Cerebellar nuclear complex (tissue), 1 donor: ENCODE measurements at places on chromosomes 7 and 10.

GRCh38 chr10:89207801-89208551, 859 bp upstream of the CH25H start:
- DNase-seq, result no peak

GRCh38 chr10:111107023-111107422, 30.2 kb downstream of the ADRA2A start:
- DNase-seq, result no peak

GRCh38 chr7:66497346-66497745, 131.3 kb upstream of the KCTD7 start:
- no peak for DNase-seq

DNA sequence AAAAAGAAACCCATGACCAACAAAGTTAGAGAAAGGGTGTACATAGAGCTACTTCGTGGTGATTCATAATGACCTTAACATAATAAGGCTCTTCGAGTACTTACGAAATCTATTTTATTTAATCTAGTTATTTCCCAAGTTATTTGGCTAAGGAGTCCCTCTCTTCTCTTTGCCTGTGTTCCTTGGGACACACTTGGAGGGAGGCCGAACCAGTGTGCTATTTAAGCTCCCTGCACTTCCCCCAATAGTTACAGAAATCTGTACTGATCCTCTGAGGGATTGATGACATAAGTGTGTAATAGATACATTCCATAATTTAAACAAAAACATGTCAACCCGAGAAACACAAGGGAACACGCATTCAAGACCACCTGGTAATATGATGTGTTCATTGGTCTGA, 351.1 kb downstream of the GATA3 start:
- no peak for DNase-seq

DNA sequence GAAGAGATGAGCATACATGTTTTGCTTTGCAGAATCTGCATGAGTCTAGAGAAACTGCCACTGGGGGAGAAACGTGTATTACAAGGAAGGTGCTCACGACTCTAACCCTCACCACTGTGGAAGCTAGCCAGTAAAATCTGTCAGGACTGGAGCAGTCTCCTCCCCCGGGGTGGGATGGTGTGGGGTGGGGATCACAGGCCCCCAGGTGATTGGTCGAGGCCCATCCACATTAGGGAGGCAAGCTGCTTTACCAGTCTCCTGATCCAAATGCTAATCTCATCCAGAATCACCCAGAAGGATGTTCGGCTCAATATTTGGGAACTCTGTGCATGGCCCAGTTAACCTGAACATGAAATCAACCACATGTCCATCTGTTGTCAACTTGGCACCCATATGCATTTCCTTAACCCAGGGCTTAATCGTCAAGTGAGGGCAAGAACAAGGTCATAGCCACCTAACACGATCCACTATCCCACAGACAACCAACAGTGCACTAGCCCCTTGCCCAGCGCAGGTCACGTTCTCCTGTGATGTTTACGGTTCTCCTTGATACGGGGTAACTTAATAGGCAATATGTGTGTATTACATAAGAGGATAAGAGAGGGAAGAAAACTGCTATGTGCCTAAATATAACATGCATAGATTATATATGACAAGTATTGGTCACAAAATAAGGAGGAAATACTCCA, 40.8 kb downstream of the DNAJB6 start:
- no peak for DNase-seq
